ENCODE measurements at places on chromosomes 13 and 19.

- DNase-seq: peak; percentile 71
Observed at GRCh38 chr13:50626101-50626547, 217.4 kb downstream of the DLEU7 start.

- no peak for DNase-seq
Observed at GRCh38 chr19:9671655-9672054, 3.2 kb downstream of the ZNF562 start.

GRCh38 chr19:3266792-3267514 lies 42.5 kb downstream of the CELF5 start:
- DNase-seq: no peak

GRCh38 chr19:34366738-34367623 lies 2.0 kb downstream of the GPI start:
- peak; percentile 61 for DNase-seq

DNA sequence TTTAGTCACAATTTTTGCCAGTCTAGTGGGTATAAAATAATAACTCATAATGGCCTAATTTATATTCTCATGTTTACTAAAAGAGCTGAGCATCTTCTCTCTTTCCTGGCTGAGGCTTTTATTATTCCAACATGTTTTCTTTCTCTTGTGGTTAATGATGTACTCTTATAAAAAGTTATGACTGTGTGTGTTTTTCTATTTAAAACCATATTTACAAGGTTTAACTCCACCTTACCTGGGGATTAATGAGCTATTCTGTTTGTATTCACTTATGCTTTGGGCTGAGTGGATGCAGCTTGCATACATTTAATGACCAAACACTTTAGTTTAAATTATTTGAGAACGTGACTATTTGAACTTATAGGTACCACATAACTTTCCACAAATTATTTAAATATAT lies 1365.7 kb upstream of the SLC10A2 start:
- no peak for DNase-seq

- peak; percentile 36 for DNase-seq
Observed at GRCh38 chr19:35120492-35120891, 4.9 kb downstream of the FXYD3 start.

- no peak for DNase-seq
Observed at GRCh38 chr13:32588736-32589135, 2.5 kb downstream of the PDS5B start.

GRCh38 chr19:16942583-16942982 lies 53.8 kb downstream of the F2RL3 start:
- DNase-seq: no peak

All from AG04449 (cell line).